ENCODE measurements at places on chromosomes 7 and 10.

GRCh38 chr10:16893664-16894063, 76.4 kb upstream of the RSU1 start:
- no peak for DNase-seq

GRCh38 chr7:86094166-86094669, 549.5 kb upstream of the GRM3 start:
- DNase-seq = no peak

GRCh38 chr10:59830601-59831259, 75.6 kb downstream of the CCDC6 start:
- DNase-seq = no peak

GRCh38 chr7:97117035-97117371, 495 bp upstream of the SDHAF3 start:
- no peak for DNase-seq

DNA sequence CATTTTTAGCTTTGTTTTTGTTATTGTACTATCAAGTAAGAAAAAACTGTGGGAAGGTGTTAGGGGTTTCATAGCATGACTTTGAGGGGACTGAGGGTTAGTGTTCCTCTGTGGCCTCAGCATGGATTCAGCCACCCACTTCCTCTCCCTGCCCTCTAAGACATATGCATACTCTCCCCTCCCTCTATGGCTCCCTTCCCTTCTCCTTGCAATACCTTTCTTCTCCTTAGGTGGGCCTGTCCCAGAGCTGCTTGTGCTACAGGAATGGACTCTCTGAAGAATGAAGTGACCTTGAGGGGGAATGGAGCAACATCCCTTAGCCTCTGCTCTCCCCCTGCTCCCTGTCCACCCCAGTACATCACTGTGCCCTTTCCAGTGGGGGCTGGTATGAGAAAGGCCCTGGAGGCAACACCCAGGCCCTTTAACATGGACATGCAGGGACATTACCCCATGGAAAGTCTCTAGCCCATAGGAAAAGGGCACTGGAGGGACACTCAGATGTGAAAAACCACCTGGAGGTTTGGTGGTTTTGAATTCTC, 22.4 kb downstream of the CDH23 start:
- DNase-seq = peak; percentile 19

- no peak for DNase-seq
Measured at GRCh38 chr10:106997721-106998120, 166.8 kb downstream of the SORCS1 start.

DNA sequence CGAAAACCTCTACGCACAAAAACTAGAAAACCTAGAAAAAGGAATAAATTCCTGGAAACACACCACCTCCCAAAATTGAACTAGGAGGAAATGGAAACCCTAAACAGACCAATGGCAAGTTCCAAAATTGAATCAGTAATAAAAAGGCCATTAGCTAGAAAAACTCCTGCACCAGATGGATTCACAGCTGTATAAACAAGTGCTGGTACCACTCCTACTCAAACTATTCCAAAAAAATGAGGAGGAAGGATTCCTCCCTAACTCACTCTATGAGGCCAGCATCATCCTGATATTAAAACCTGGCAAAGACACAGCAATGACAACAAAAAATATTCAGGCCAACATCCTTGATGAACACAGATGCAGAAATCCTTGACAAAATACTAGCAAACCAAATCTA, 228.2 kb downstream of the CHRM2 start:
- DNase-seq = no peak

DNA sequence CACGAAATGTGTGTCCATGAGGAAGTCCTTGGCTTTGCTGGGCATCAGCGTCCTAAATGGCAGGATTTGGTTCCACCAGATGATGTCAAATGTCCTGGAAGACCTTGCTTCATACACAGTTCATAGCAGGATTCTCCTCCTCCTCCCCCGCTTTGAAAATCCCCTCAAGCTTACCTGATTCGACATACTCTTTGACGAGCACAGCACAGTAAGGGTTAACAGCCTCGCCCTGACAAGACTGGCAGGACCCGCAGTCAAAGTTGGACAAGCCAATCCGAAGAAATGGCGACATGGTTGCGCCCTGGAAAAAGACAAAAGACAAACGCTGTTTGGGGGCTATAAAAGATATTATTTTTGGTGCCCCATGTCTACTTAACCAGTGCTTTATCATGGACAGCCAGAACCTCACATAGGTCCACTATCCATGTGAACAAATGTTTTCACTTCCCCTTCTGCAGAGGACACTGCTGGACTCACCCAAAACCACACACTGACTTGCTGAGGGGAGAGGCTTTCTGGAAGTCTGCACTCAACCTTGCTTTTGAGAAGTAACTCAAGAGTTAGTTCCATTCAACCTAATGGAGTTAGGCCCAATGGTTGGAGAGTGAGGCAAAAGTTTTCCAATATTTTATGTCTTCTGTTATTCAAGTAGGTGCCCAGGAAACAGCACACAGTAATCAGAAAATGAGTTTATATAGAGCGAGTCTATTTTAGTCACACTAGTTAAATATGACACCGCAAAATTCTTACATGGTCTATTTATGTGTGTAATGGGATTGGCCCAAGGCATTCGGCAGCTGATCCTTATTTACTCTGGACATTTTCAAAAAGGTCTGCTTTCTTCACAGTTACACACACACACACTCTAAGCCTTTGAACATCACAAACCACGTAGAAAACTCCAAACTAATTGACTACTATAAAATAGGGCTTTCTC, 65.0 kb downstream of the PRKCQ start:
- DNase-seq = no peak

GRCh38 chr10:101041252-101041761, 10.3 kb downstream of the SFXN3 start:
- peak; percentile 85 for DNase-seq

GRCh38 chr10:88986549-88987242, 3.9 kb upstream of the FAS start:
- no peak for DNase-seq

GRCh38 chr7:6026820-6027311, 4.3 kb upstream of the ANKRD61 start:
- DNase-seq = no peak

DNA sequence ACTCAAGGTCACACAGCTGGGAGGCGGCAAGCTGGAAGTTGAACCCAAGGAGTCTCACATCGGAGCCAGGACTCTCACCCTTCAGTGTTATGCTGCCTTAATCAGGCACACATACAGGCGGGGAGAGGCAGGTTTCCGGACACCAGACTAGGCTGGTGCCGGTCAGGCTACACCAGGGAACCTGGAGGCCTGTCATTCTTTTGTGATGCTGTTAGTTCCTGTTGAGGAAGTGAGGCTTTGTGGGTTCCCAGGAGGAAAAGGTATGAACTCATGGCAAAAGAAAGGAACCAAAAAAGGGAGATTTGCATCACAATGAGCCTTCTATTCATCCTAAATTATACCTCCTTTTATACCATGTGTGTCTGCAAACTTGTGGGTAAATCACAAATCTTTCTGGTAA, 103.8 kb downstream of the TCF7L2 start:
- DNase-seq = no peak

DNA sequence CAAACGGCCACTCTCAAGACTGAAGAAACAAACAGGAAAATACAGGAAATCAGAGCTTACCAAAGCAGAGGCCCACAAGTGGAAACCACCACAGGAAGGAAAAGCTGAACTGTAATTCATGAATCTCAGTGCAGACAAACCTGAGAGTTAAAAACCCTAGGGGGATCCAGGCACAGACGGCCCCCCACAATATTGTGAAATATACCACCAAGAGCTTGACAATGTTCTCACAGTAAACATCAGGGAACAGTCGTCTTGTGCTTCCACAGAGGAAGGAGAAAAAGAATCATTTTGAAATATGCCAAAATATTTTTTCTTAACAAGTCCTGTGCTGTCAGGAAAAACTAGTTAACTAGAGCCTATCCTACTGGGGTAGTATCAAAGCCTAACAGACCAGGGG, 68.2 kb upstream of the NRG3 start:
- no peak for DNase-seq

- no peak for DNase-seq
Measured at GRCh38 chr7:3977391-3977790, 676.3 kb downstream of the SDK1 start.

DNA sequence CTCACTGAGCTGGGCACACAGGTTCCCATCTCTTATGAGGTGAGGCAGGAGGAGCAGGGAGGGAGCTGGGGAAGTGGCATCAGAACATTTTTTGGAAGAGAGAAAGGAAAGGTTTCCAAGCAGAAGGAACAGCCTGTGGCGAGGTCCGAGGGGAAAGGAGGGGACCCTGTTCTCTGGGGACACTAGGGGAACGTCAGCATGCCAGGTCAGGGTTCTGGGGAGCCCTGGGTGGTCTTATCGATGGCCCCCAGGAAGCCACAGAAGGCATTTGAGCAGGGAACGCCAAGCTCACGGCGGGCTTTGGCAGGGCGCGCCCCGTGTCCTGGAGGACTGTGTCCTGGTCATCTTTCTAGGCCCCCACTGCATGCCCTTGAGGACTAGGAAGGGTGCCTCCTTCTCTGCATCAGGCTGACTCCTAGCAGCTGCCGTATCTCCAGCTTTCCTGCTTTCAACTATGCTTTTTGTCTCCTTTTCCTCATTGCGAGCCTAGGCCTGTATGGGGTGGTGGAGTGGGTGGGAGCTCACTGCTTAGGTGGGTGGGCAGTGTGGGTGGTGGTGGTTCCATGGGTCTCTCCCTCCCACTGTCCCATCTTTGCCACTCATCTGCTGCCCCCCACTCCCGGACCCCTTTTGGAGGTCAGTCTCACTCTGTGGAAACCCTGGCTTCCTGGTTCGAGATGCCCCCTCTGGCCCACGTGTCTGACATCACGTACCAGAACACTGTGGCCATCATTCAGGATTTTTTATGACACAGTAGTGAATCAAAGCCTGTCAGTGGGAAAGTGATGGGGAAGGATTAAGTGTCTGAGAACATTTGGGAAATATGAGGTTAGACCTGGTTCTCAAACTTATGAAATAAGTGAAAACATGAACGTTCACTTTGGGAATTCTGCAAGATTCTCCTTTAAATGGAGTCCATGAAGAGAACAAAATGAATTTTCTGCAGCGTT, 89.1 kb downstream of the CUX1 start:
- DNase-seq = no peak

DNA sequence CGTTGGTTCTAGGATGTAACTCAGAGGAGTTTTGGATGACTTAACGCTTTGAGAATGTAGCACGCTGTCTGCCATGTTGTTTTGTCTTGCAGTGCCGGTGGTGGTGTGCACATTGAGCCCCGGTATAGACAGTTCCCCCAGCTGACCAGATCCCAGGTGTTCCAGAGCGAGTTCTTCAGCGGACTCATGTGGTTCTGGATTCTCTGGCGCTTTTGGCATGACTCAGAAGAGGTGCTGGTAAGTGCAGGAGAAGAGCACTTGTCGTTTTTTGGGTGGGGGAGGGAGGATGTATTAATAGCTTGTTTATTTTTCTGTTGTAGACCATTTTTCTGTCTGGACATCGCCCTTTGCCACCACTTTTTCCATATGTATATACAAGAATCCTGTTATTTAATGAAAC, 6.3 kb downstream of the NDUFB2 start:
- DNase-seq = no peak

DNA sequence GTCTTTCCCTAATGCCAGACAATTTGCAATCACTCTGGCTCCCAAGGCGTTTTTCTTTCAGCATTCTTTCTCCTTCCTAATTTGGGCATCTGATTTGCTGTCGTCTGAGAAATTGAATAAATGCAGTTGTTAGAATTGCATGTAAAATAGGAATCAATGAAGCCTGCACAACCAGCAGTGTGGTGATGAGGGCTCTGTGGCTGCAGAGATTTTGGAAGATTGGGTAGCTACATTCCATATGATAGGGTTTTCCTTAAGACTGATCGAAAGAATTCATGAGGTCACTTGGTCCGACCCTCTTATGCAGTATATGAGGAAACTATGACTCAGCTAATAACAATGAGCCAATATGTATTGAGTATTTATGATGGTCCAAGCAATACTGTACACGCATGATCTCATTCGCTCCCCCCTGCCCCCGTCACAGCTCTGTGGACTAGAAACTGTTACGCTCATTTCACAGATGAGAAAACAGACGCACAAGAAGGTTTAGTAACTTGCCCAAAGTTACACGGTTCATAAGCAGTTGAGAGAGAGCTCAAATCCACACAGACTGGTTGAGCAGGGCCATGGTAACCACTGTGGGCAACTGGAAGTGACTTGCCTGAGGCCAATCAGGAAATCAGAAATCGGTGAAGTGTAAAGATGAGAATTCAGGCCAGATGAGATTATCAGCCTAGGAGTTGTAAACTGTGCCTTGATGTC, 527.2 kb downstream of the GATA3 start:
- DNase-seq = no peak

- DNase-seq = no peak
Measured at GRCh38 chr7:66237906-66238772, 33.0 kb downstream of the TPST1 start.

DNA sequence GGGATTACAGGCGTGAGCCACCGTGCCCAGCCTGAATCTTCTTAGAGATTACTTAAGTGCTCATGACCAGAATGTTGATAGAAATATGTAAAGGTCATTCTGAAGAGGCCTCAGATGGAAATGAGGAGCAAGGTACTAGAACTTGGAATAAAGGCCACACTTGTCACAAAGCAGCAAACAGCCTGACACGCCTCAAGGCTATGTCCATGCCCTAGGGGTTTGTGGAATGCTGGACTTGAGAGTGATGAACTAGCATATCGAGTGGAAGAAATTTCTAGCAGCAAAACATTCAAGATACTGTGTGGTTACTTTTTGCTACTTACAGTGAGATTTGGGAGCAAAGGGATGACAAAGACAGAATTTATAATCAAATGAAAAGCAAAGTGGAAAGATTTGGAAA, 39.0 kb downstream of the ZNF438 start:
- DNase-seq = no peak

DNA sequence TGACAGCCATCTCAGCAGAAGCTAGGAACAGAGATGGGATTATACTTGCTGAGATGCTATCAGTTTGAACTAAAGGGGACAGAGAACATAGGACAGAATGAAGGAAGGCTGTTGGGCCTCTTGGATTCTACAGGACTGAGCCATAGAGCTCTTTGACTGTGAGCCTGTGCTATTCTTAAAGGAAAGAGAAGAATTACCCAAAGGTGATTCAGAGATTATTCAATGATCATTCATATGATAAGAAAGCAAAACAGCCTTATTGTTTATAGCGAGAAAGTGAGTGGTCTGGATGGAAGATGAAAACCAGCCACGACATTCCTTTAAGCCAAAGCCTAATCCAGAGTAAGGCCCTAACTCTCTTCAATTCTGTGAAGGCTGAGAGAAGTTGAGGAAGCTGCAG, 69.7 kb upstream of the NEUROD6 start:
- DNase-seq = no peak

GRCh38 chr7:23389701-23390100, 80.6 kb downstream of the IGF2BP3 start:
- DNase-seq = no peak

- DNase-seq = no peak
Measured at GRCh38 chr10:74328388-74328787, 177.4 kb downstream of the ADK start.

DNA sequence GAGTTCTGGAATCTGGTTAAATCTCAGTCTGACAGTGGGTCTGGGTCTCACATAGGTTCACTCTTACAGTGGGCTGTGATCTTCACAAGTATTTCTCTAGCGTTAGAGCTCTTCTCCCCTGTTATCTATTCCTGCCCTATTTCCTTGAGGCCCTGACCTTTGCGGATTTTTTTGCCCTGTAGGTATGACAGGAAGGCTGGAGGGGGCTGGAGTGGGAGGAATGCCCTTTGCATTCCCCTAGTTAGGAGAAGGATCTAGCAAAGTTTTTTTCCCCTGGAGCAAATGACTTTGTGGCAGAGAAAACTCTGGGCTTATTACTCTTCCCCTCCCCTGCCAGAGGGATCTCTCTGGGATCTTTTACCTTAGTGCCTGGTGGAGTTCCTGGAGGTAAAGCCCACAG, 49.2 kb downstream of the GALNT11 start:
- DNase-seq = no peak

Data from activated CD8-positive, alpha-beta memory T cell treated with anti-CD3 and anti-CD28 coated beads for 24 hours (primary cell).